A549 treated with dexamethasone at 1 μM for 4 hours (cell line): ENCODE measurements at places on chromosomes 4 and X. TPM values are rescaled to one million over a fixed set of nuclear protein-coding genes. Genes with fewer than 3 reads are reported as not detected.

CPZ gene
- total RNA-seq, result 0.11 to 0.40 TPM (median 0.26 TPM) in 5 replicates

ARR3 gene
- not detected in 5 replicates for total RNA-seq

KANTR gene
- total RNA-seq, result 1.2 to 2.1 TPM (median 1.5 TPM) in 5 replicates

MOSPD2 gene
- total RNA-seq, result 8.2 to 11.0 TPM (median 8.7 TPM) in 5 replicates

TLL1 gene
- 0.11 to 0.28 TPM (median 0.14 TPM) in 5 replicates for total RNA-seq

RAB9B gene
- total RNA-seq, result 0.02 to 0.05 TPM (median 0.04 TPM) in 4 of 5 replicates, not detected in the other

HMX1 gene
- 0.10 to 0.15 TPM (median 0.12 TPM) in 4 of 5 replicates, not detected in the other for total RNA-seq

UGT2B17 gene
- not detected in 5 replicates for total RNA-seq

FATE1 gene
- total RNA-seq, result not detected in 5 replicates

FGF5 gene
- total RNA-seq, result 0.11 to 0.31 TPM (median 0.12 TPM) in 5 replicates

NCBP2L gene
- total RNA-seq, result not detected in 5 replicates

ITIH6 gene
- 0.01 TPM in 1 of 5 replicates, not detected in the others for total RNA-seq

SLC9A6 gene
- total RNA-seq, result 6.9 to 10.1 TPM (median 8.8 TPM) in 5 replicates

CFAP99 gene
- 0.06 to 0.13 TPM (median 0.09 TPM) in 4 of 5 replicates, not detected in the other for total RNA-seq

DGAT2L6 gene
- not detected in 5 replicates for total RNA-seq

FOXP3 gene
- 0.06 to 0.15 TPM (median 0.13 TPM) in 5 replicates for total RNA-seq

FAM149A gene
- total RNA-seq, result 1.3 to 2.1 TPM (median 1.6 TPM) in 5 replicates

CT45A2 gene
- total RNA-seq, result not detected in 5 replicates

FAAH2 gene
- total RNA-seq, result 0.06 to 0.19 TPM (median 0.16 TPM) in 5 replicates

PRICKLE3 gene
- total RNA-seq, result 9.9 to 17.2 TPM (median 16.5 TPM) in 5 replicates

CCKAR gene
- not detected in 5 replicates for total RNA-seq

TECRL gene
- not detected in 5 replicates for total RNA-seq

TREX2 gene
- total RNA-seq, result 0.63 to 1.7 TPM (median 1.3 TPM) in 5 replicates

BMPR1B gene
- 5.2 to 8.0 TPM (median 7.2 TPM) in 5 replicates for total RNA-seq

ALB gene
- total RNA-seq, result 0.19 to 0.26 TPM in 2 of 5 replicates, not detected in the others

HTN1 gene
- 0.02 TPM in 1 of 5 replicates, not detected in the others for total RNA-seq
